Hematopoietic multipotent progenitor cell treated with erythropoietin and hydrocortisone succinate and interleukin-3 and kit ligand, for 4 days (in vitro differentiated cells): ENCODE measurements at places on chromosomes 5 and 9.

DNA sequence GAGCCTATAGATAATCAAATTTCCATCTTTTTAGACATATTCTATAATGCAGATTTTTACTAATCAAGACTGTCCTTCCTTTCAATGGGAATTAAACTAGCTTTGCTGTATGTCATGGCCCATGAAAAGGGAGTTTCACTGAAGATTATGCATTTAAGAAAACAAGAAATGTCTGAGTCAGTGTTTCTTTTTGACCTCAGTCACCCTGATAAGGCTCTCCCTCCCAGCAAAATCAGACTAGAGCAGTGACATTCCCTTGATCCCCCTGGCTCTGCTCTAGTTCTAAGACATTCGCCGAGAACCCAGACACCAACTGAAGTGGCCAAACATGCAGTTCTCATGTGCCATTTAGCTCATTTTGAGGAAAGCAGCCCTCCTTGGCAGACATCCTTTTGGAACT is 442.0 kb downstream of the ACTL7B start:
- no peak for DNase-seq

- peak; percentile 21 for DNase-seq
These were observed 44.6 kb upstream of the LPCAT1 start for GRCh38 chr5:1568201-1568979.

DNA sequence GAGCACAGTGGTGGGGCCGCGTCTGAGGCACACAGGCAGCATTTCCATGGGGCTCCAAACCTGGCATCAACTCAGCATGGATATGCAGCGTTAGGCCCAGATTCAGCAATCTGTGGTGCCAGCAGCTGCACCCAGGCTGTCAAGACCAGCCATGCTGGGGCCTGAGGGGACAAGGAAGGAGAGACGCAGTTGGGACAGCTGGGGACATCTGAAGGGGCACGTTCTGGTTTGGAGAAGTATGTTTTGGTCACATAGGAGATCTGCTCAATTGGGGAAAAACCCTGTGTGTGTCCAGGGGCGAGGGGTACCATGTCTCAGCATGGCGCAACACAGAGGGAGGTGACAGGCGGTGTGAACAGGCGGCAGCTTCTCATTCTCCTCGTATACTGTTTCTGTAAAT is 66.6 kb upstream of the ECM2 start:
- DNase-seq, result no peak

GRCh38 chr9:92276331-92277032 is 17.0 kb downstream of the IARS1 start:
- peak; percentile 16 for DNase-seq

GRCh38 chr5:176646707-176647029 is 616 bp upstream of the TSPAN17 start:
- DNase-seq, result no peak

DNA sequence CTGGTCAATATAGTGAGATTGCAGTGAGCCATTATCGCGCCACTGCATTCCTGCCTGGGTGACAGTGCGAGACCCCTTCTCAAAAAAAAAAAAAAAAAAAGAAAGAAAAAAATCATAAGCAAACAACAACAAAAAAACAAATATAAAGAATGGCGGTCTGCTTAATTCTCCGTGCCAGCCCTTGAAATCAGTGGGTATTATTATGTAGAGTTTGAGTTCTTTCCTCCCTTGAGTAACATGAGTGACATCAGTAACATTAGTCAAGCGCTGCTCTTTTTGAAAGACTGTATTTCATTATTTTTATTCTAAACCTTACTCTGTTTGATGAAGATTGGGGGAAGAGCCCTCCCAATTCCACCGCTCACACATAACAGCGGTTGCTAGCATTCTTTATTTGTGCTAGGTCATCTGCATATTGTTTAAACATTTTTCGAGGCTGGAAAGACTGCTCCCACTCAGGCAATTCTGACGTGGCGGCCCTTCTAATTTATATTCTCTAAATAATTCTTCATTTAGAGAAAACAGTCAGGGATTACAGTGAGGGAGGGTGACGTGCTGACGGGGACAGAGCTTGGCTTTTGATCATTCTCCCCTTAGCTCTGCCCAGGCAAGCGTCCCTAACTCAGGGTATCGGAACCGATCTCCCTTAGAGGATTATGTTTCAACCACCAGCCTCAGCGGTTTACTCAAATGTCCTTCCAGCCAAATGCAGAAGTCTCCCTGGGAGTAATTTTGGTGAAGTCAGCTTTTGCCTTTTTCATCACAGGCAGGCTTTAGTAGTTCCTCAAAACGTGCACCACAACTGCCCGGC is 860 bp upstream of the MARCHF6 start:
- DNase-seq, result peak; percentile 94

DNA sequence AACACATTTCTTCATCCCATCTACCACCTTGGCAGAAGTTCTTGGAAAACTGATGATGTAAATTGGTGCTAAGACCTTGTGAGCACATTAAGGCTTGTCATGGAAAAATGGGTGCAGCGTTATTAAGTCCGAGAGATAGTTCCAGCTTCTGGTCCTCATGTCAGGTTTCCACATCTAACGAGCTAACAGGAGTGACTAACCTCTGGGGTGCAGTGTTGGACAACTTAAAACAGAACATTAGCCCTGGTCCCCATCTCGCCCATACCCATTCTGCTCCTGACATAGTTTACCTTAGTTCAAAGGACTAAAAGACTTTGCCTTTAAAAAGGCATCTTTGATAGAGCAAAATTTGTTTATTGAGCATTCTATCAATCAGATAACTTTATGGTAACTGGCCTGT is 128.0 kb downstream of the SLC1A3 start:
- peak; percentile 76 for DNase-seq

GRCh38 chr5:179623906-179624741 is 653 bp upstream of the HNRNPH1 start:
- peak; percentile 85 for DNase-seq

DNA sequence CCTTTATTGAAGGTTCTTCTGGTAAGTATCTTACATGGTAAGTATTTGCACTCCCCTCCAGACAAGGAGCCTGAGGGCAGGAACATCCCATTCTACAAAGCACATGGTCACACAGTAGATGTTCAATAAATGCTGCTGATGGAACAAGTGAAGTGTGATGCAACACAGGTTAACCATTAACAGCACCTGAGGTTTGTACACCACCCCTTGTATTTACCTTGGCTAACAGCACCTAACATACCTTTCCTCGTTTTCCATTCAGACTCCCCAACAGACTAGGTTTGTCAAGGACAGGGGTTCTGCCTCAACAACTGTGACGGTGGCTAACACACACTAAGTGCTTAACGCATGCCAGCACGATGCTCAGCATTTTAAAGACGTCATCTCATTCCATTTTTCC is 213.6 kb downstream of the MAPKAP1 start:
- DNase-seq, result no peak

DNA sequence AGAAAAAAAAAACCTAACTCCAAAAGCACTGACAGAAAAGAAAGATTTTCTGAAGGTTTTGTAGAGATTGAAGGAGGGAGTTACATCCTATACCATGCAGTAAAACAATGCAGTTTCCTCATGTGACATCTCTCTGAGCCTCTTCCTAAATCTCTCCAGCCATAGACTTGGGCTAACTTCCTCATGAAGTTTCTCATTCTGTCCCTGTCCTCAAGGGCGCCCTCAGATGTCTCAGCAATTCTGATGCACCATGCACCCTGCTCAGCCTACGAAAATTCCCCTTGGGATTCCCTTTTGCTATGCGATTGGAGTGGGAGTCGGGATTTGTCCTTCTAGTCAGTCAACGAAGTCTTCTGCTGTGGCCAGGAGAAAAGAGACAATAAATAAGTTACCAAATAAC is 68.9 kb downstream of the FAT2 start:
- DNase-seq, result peak; percentile 22

DNA sequence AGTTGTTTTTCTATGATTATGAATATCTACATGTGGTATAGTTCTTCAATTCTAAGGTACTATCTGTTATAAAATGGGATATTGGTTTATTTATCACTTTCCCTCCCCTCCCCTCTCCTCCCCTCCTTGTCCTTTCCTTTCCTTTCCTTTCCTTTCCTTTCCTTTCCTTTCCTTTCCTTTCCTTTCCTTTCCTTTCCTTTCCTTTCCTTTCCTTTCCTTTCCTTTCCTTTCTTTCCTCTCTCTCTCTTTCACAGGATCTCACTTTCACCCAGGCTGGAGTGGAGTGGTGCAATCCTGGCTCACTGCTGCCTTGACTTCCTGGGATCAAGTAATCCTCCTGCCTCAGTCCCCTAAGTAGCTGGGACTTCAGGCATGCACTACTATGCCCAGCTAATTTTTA is 466.8 kb downstream of the DMAC1 start:
- DNase-seq, result no peak

GRCh38 chr5:180591311-180591887 is at the start of gene SCGB3A1:
Gene SCGB3A1, minus strand, starts transcription at chr5:180591499. Its CDS starts 37 bp downstream, at chr5:180591462.
- peak; percentile 61 for DNase-seq

- no peak for DNase-seq
These were observed 130.3 kb downstream of the CDC42SE2 start for GRCh38 chr5:131394128-131394527.

- no peak for DNase-seq
These were observed 33.9 kb downstream of the ITGA2 start for GRCh38 chr5:53022930-53023511.

GRCh38 chr5:176948458-176948857 is 49.3 kb upstream of the HK3 start:
- no peak for DNase-seq

GRCh38 chr5:100444961-100445360 is 90.2 kb upstream of the FAM174A start:
- DNase-seq, result no peak

- DNase-seq, result no peak
These were observed 124.4 kb downstream of the SSBP2 start for GRCh38 chr5:81626524-81626923.

DNA sequence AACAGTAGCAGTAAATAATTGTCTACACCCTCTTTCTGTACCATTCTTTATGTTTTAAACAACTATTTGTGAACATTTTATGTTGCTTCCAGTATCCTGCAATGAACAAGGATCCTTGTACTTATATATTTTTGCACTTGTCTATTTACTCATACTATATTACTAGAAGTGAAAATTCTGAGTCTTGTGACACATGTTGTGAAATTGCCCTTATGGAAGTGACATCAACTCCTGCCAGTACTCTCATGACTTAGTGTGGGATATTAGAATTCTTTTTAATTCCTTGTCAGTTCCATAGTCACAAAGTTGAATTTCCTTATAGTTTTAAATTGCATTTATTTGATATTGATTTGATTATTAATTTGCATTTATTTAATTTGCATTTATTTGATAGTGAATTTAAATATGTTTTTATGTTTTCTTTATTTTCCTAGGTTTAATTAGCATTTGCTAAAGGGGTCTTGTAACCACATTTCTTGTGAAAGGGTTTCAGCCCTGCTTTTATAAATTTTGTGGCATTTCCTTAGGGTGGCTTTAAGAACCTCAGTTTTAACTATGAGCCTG is 27.7 kb downstream of the PARP8 start:
- peak; percentile 41 for DNase-seq

- no peak for DNase-seq
These were observed 353.5 kb downstream of the ADAMTS6 start for GRCh38 chr5:65128226-65128625.

DNA sequence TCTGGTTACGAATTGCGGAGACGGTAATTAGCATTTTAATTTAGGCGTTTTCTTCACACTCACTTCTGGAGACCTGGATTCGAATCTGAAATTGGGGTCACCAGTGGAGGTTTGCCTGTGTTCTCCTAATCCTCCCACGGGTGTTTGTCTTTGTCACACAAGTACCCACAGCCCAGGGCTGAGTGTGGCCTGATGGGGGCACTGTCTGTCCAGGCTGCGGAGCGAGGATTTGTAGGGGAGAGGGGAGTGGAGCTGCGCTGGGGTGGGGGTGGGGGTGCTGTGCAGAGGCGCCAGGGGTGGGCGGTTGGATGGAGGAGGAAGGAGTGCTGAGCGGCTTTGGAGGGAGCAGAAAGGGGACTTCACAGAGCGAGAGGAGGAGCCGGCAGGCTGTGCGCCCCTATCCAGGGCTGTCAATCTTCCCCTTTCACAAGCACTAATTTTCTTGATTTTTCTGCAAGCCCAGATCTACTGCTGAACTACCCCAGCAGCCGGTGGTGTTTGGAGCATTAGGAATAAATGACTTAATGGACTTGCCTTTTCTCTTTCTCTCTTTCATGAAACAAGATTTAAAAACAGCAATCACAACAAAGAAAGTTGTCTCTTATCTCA is 53.1 kb downstream of the TSPAN17 start:
- DNase-seq, result peak; percentile 23

GRCh38 chr9:95836072-95836471 is 39.4 kb upstream of the ERCC6L2 start:
- DNase-seq, result no peak

- DNase-seq, result no peak
These were observed 97.5 kb downstream of the PHF2 start for GRCh38 chr9:93673839-93674334.

DNA sequence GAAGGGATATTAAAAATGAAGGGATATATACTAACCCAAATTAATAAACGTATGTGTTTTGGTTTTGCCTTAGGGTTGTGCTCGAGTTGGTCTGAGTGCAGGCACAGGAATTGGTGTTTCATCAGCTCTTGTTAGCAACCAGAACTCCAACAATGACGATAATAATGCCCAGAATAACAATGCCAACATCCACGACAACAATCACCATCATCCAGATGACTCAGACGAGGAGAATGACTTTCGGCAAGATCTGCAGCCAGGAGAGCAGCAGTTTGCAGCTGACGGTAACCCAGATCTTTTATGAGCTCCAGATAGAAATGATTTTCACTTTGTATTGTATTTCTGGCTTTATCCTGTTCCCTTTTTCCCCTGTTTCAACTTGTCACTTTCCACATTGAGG is 33.2 kb downstream of the FBXO38 start:
- DNase-seq, result no peak

GRCh38 chr9:136014147-136014923 is 53.2 kb upstream of the UBAC1 start:
- no peak for DNase-seq

DNA sequence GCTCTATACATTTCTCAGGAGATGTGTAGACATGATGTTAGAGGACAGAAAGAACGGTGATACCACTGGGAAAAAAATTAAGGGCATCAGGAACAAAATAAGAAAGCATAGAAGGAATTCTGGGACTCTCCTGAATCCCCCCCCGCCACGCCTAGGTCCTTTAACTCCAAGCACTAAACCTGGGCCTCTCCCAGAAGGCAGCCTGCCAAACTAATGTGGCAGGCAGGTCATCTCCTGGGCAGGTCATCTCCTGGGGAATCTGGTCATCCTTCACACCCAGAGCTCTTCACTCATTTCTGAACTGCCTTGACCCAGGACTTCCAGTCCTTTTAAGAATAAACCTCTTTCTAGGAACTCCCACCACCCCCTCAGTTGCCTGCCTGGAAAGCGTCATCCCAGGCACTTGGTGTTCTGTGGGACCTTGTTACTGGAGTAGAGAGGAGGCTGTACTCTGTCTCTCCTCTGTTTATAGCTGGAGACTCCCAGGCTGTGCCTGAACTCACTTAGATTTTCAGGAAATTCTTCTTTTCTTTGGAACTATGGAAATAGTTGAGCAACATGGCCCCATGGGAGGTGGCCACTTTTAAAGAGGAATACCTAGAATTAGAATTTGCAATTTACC is 24.1 kb downstream of the PSAT1 start:
- no peak for DNase-seq
